RPMI8226 (cell line): ENCODE measurements at places on chromosomes 6 and 20.
A peak's percentile ranks its signal among the peaks of the same experiment; 100 is the strongest.

- DNase-seq, result no peak
Measured at GRCh38 chr6:33420491-33421343, 852 bp downstream of the SYNGAP1 start.

- no peak for DNase-seq
Measured at GRCh38 chr6:89269252-89269651, 45.8 kb downstream of the GABRR2 start.

DNA sequence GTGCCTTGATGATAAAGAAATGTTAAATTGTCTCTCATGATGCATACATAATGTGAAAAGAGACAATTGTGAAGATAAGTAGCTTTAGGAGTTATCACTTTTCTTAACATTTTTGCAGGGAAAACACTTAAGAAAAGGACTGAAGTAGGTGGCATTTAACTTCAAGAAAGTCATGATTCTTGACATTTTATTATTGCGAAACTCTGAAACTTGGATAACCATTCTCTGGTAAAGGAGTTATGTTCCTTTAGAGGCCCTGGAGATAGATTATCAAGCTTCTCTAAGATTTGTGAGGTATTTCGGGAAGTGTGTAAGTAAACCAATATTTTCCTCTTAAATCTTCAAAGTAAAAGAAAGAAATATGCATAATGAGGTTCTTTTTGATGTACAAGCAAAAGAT, 38.5 kb downstream of the HTR1B start:
- no peak for DNase-seq

- no peak for DNase-seq
Measured at GRCh38 chr6:47034926-47035325, 7.2 kb downstream of the ADGRF1 start.

DNA sequence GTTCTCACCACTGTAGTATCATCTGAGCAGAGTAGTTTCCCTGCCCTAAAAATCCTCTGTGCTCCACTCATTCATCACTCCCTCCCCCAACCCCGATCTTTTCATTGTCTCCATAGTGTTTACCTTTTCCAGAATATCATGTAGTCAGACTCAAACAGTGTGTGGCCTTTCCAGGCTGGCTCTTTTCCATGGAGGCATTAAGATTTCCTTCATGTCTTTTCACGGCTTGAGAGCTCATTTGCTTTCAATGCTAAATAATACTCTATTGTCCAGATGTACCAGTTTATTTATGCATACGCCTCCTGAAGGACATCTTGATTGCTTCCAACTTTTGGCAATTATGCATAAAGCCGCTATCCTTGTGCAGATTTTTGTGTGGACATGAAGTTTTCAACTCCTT, 235.8 kb downstream of the PHACTR1 start:
- DNase-seq, result no peak

- DNase-seq, result no peak
Measured at GRCh38 chr6:151617539-151617938, 123.7 kb downstream of the CCDC170 start.

GRCh38 chr6:72080260-72080941, 194.1 kb downstream of the RIMS1 start:
- no peak for DNase-seq

DNA sequence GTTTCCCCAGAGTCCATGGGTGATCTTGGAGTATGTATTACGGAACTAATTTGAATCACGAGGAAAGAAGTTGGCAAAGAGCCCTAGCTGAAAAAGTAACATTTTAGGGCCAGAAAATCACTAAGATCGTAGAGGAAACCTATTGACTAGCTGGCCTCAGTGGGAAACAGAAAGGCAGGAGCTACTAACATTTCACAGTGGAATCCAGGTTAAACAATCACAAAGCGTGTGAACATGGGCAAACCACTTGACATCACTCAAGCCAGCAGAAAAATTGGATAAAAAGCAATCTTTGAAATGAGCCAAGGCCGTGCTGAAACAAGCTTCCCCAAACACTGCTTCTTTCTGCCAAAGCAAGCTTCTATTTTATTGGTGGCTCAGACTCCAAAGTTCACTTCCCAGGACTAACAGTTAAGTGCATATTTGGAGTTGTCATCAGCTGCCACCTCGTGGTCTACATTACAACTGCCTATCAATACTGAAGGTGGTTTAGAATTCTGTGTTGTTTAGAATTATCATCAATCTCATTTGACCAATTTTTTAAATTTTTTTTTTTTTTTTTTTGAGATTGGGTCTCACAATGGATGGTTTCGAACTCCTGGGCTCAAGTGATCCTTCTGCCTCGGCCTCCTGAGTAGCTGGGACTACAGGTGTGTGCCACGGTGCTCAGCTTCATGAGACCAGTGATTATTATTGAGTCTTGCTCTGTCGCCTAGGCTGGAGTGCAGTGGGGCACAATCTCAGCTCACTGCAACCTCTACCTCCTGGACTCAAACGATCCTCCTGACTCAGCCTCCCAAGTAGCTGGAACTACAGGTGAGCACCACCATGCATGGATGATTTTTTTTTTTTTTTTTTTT, 10.6 kb downstream of the RPS10 start:
- DNase-seq, result peak; percentile 55

DNA sequence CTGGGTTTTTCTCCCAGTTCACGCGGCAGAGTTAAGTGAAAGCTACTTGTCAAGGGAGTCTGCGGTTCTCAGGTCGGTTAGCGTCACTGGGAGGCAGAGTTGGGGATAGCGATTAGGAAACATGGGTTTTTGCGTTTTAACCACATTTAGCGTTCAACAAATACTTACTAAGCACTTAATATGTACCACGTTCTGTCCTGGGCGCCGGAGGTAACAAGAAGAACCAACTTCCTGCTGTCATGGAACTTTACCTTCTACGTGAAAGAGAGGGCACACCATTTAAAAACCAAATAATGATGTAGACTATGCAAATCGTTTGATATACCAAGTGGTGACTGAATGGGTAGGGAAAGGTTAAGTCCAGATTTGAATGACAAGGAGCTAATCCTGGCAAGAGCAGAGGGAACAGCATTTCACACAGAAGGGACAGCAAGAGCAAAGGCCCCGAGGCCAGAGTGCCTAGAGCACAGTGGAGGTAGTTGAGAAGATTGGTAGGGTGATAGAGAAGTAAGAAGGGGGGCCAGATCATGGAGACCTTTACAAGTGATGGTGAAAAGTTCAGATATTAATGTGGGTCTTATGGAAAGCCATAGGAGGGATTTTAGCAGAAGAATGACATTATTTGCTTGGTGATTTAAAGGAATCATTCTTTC, 744 bp downstream of the RIOK1 start:
- DNase-seq, result no peak

- peak; percentile 79 for DNase-seq
Measured at GRCh38 chr6:43705996-43706395, 18.4 kb upstream of the MRPS18A start.

GRCh38 chr20:49570828-49571552, 3.1 kb upstream of the PTGIS start:
- DNase-seq, result no peak

DNA sequence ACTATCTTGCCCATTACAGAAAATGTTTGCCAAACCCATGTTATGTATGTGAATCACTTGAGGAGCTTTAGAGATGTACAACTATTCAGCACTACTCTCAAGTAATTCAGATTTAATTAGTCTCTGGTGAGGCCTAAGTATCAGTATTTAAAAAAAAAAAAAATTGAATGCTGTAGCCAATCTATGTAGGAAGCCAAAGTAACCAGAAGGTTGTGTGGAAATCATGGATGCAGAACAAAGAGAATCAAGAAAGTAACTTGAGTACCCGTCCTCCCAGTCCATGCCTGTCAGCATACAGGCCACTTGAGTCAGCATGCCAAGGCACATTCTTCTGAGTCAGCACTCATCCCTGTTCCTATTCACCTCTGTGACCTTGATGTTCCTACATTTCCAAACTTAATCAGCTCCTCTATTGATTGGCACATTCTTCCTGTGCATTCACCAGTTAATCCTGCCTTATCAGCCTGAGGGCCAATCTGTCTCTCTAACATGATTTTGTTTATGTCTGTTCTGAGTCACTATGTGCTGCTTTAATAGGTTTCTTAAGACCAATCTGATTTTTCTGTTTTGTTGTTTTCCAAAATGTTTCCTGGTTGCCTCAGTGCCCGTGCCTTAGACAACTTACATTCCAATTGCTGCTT, 165.6 kb downstream of the KCNQ5 start:
- DNase-seq, result no peak

- no peak for DNase-seq
Measured at GRCh38 chr6:133376743-133377142, 135.6 kb downstream of the EYA4 start.

- DNase-seq, result no peak
Measured at GRCh38 chr20:63829603-63829944, 1.5 kb downstream of the ZBTB46 start.

DNA sequence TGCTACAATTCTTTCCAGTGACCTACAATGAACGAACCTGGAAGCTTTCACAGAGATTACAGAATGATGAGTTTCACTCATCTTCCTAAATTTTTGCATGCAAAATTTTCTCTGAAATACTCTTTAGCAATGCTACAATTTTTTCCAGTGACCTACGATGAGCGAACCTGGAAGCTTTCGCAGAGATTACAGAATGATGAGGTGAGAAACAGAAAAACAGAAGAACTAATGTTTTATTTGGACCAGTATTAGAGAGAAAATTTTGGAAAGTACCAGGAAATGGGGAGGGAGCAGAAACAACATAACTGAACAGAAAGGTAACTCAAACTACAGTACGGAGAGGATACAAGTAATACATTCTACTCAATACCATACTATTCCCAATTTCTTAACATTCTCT, 75.0 kb downstream of the IBTK start:
- no peak for DNase-seq

GRCh38 chr6:122028933-122029522, 370.4 kb upstream of the HSF2 start:
- DNase-seq, result no peak

GRCh38 chr20:24866742-24867141, 82.3 kb upstream of the CST7 start:
- no peak for DNase-seq

DNA sequence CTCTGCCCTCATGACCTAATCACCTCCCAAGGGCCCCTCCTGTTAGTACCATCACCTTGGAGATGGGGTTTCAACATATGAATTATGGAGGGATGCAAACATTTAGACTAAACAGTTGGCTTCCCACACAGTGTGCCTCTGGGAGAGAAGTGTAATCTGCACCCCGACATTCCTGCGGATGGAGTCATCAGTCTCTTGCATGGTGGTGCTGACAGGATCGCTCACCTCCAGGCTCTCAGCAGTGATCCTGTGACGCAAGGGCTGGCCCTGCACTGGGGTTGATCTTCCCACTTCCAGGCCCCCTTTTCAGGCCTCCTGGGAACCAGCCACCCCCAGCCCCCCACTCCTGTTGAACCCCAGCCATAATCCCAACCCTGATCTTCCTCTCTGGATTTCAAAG, 16.0 kb upstream of the PI16 start:
- DNase-seq, result no peak

GRCh38 chr20:62518911-62519310, 43.1 kb upstream of the GATA5 start:
- no peak for DNase-seq

GRCh38 chr20:40718982-40719729, 30.1 kb upstream of the MAFB start:
- no peak for DNase-seq

DNA sequence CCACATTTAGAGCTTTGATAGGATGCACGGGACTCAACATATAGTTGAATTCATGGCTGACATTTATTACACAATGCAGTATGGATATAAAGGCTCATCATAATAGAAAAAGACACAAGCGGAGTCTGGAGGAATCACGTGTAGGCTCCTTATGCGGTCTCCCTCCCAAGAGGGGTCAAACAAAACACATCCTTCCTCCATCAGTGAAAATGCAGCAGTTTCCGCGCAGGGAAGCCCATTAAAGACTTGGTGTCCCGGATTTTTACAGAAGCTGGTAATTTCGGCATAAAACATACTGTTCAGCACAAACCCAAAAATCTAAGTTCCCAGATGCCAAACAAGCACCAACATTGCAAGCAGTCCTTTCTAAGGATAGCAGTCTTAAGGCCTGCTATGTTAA, 1.1 kb downstream of the USP45 start:
- DNase-seq, result no peak

GRCh38 chr6:154962753-154963152, 32.4 kb upstream of the TIAM2 start:
- DNase-seq, result no peak

GRCh38 chr6:19795211-19795610, 42.0 kb upstream of the ID4 start:
- DNase-seq, result no peak

DNA sequence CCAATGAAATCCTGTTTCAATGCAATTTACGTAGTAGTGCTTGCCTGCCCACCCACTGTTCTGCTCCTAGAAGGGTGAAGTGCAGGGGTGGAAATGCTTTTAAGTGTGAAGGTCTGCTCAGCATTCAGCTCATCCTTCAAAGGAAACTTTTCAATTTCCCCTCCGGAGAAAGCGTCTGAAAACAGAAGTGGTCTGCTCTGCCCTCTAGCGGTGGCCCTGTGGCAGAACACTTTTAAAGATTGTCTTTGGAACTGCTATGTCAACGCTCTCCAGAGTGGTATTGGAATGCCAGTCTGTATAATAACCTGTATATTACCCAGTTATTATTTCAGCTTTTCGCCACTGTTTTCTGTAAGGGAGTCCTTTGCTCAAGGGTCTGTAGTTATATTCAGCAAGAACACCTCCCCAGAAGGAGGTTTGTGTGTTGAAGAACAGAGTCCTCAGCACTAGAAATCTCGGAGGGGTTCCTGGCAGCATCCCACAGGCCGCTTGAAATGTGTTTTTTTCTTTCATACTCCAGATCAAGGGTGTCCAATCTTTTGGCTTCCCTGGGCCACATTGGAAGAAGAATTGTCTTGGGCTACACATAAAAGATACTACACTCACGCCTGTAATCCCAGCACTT, 63.1 kb upstream of the KLHL31 start:
- peak; percentile 50 for DNase-seq

DNA sequence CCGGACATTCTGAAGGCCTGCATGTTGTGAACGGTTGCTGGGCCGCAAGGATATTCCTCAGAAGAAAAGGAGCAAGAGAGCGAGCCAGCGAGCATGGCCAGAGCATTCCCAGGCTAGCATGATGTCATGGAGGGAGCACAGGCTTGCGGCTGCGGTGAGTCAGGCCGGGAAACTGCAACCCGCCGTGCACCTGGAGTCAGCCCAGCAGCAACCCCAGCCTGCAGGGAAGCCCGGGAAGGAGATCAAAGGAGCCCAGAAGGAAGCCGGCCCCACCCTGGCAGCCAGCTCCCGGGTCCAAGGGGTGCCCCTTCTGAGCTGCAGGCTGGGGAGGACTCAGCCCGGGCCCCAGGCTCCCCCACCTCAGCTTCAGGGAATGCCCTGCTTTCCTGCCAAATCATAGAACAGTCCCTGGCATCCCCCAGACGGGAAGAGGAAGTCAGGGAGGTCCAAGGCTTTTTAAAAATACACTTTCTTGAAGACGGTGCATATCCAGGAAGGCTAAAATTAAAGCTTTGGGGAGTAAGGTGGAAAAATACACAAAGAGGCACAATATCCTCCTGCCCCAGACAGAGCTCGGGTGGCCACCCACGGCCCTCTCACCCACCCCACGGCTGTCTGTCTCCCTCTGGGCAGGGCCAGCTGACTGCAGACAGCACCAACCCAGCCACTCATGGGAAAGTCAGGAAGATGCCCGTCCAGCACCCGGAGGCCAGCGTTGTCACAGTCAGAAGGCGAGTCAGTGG, 53.7 kb downstream of the BMP7 start:
- no peak for DNase-seq
